Left cardiac atrium (tissue), 4 donors: ENCODE measurements at places on chromosomes 7 and 10. TPM values are rescaled to one million over a fixed set of nuclear protein-coding genes. Genes with fewer than 3 reads are reported as not detected.

- DNase-seq = peak; percentile 73
Measured at GRCh38 chr10:124721330-124722045, 22.7 kb downstream of the FAM53B start.

DNA sequence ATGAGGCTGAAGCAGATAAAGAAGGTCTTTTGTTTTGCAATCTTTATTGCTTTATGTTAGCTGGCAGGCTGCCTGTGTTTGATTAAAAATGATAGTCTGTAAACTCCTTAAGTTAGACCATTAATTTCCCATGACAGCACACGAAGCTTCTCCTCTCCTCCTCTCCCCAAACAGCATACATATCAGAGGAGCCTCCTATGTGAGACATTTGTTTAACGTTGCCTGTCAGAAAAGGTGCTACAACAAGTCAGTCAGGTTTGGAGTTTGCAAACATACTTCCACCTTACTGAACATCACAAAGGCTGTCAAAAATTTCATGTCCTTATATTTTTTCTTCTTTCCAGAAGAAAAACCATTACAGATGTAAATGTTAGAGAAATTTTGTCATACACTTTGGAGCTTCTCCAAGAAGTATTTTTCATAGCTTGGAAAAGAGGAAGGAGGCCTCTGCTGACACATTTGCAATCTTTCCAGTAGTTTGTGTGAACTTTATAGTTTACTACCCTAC is 393.1 kb downstream of the EXOC4 start:
- no peak for DNase-seq

GRCh38 chr10:129097776-129098330 is 369.2 kb upstream of the MGMT start:
- DNase-seq = no peak

- no peak for DNase-seq
Measured at GRCh38 chr10:83943920-83944319, 195.4 kb upstream of the GHITM start.

DNA sequence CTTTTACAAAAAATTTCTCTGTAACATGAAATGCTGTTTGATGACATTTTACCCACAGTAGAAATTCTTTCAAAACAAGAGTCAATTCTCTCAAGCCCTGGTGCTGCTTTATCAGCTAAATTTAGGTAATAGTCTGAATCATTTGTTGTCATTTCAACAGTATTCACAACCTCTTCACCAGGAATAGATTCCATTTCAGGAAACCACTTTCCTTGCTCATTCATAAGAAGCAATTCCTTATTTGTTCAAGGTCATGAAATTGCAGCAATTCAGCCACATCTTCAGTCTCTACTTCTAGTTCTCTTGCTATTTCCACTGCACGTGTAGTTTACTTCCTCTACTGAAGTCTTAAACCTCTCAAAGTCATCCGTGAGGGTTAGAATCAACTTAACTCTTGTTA is 14.1 kb downstream of the STAG3 start:
- no peak for DNase-seq

GRCh38 chr7:1245524-1246050 is 12.9 kb downstream of the UNCX start:
- no peak for DNase-seq

- no peak for DNase-seq
Measured at GRCh38 chr7:46547044-46547443, 626.0 kb upstream of the IGFBP3 start.

DNA sequence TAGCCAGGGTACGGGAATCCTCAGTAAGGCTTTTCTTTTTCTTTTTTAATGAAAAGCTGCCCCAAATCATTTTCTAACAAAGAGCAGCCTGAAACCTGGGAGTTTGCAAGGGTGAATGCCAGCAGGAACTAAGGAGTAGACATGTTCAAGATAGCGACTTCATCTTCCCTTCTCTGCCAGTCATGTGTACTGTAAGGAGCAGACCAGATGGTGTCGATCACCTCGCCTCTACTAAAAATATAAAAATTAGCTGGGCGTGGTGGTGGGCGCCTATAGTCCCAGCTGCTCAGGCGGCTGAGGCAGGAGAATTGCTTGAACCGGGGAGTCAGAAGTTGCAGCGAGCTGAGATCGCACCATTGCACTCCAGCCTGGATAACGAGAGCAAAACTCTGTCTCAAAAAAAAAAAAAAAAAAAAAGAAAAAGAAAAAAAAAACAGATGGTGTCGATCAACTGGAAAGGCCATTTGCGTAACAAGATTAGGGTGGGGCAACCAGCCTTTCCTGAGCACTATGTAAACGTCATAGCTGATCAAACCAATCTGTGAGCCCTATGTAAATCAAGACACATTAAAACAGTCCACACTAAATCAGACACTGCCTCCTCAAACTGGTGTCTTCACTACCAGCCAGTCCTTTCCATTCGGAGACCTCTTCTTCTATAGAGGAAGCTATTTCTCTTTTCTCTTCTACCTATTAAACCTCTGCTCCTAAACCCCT is 33.8 kb downstream of the NOLC1 start:
- no peak for DNase-seq

- no peak for DNase-seq
Measured at GRCh38 chr10:96910488-96911395, 78.6 kb downstream of the LCOR start.

DNA sequence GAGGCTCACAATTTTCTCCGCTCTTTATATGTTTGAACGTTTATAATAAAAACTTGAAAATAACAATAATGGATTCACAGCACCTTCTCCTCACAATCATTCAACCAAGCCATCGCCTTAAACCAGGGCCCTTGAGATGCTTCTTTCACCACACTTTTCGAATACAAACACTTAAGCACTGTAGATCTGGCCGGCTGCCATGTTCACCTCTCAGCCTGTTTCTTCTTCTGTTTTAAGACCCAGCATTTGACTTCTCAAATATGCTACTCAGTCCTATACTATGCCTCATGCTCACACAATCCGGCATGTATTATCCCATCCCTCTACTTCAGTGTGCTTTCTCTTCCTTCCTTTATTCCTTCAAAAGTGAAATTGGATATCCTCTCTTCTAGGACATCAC is 280.6 kb downstream of the TFEC start:
- no peak for DNase-seq

DNA sequence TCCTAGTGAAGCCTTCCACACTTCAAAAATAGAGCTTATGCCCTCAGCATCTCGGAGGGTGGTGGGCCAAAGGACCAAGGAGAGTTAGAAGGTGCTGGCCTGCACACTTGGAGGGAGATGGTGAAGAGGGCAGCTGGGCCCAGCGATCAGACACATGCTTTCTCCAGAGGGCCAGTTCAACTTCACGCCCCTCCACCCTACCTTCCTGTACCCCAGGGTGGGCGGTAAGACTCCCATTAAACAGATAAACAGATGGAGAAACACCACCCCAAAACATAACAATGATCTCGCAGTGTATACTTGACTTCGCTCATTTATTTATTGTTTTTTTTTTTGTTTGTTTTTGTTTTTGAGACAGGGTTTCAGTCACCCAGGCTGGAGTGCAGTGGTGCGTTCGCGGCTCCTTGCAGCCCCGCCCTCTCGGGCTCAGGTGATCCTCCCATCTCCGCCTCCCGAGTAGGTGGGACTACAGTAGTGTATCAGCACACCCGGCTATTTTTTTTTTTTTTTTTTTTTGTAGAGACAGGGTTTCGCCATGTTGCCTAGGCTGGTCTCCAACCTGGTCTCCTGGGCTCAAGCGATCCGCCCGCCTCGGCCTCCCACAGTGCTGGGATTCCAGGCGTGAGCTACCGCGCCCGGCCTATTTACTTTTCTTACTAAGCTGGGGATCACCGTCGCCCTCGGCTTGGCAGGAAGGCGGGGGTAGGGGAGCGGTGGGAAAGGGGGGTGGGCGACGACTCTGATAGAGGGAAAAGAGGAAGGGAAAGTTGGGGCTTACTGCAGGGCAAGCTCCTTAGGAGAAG is 1.8 kb downstream of the C10orf95 start:
- DNase-seq = peak; percentile 79

- no peak for DNase-seq
Measured at GRCh38 chr7:45594745-45595535, 20.8 kb downstream of the ADCY1 start.

DNA sequence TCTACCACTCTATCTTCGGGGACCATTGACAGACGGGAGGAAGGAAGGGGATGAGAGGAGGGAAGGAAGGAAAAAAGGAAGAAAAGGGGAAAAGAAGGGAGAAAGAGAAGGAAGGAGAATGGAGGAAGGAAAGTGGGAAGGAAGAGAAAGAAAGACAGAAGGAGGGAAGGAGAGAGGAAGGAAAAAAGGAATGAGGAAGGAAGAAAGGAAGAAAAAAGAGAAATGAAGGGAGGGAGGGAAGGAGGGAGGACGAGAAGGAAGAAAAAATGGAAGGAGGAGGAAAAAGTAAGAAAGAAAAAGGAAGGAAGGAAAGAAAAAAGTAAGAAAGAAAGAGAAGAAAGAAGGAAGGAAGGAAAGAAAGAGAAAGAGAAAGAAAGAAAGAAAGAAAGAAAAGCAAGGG is 128.9 kb downstream of the ADARB2 start:
- no peak for DNase-seq

DNA sequence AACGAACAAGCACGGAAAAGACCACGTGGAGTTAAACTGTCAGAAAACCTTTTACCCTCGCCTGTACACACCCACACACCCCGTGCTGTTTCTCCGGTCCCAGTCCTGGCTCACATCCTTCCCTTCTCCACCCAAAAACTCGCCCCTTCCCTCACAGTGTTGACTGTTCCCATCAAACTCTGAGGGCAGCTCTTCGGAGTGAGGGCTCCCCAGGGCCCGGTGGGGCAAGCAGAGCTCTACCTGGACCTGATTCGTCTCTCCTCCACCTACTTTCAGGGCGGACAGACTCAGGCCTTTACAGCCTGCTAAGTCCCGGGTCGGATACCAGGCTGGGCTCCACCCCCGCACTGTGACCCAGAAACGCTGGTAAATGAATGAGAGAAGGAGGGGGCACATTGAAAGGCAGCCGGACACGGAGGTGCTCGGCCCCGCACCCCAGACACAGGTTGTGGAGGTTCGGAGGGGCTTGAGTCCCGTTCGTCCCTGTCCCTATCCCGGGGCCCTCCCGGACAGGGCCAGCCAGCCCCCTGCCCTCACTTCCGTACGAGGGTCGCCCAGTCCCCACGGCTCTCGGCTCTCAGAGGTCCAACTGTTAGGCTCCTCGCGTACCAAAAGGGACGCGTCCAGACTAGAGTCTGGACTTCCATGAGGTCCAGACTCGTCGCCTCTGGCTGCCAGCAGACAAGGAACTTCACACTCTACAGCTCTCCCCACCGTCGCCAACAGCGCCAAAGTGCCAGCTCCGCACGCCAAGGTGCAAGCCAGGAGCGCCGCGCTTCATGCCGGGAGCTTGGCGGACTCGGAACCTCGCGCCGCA is 31.7 kb upstream of the ASL start:
- DNase-seq = peak; percentile 64

GRCh38 chr10:36840788-36841187 is 284.6 kb upstream of the ANKRD30A start:
- no peak for DNase-seq

- DNase-seq = no peak
Measured at GRCh38 chr10:126979311-126979710, 74.1 kb downstream of the DOCK1 start.

- no peak for DNase-seq
Measured at GRCh38 chr10:23110722-23111516, 15.5 kb downstream of the MSRB2 start.

- no peak for DNase-seq
Measured at GRCh38 chr7:28018856-28019465, 161.6 kb downstream of the JAZF1 start.

- no peak for DNase-seq
Measured at GRCh38 chr10:58412502-58412961, 27.3 kb downstream of the TFAM start.

GRCh38 chr7:150399421-150400007 is 20.4 kb downstream of the ZNF775 start:
- no peak for DNase-seq

GRCh38 chr7:29962035-29962434 is 27.6 kb downstream of the SCRN1 start:
- no peak for DNase-seq

RBM20 gene
- 37.2 TPM for total RNA-seq

ADIRF gene
- total RNA-seq = 143 TPM

ITGB8 gene
- total RNA-seq = 4.8 TPM

AS3MT gene
- 8.7 TPM for total RNA-seq

PLAC9 gene
- 60.9 TPM for total RNA-seq

MAGI2 gene
- 7.2 TPM for total RNA-seq

IQUB gene
- 0.24 TPM for total RNA-seq

COG5 gene
- total RNA-seq = 42.8 TPM

NKX1-2 gene
- not detected for total RNA-seq

FAM24A gene
- total RNA-seq = not detected
